ENCODE measurements at places on chromosomes 3 and 15.
A peak's percentile ranks its signal among the peaks of the same experiment; 100 is the strongest.

DNA sequence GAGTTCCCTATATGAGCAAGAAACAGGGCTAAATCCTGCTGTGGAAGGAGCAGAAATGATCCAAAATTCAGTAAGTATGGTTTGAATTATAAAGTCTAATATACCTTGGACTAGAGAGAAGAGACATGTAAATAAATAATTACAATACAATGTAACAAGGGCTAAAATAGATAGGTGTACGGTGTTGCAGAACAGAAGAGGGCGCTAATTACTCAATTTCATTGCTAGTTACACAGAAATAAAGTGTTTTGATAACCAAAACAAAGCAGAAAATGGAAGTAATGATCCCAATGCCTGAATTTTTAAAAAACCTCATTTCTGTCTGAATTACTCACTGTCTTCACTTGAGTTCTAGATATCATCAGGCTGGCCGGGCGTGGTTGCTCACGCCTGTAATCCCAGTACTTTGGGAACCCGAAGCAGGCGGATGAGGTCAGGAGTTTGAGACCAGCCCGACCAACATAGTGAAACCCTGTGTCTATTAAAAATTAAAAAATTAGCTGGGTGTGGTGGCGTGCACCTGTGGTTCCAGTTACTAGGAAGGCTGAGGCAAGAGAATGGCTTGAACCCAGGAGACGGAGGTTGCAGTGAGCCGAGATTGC is 8.3 kb upstream of the PLCH1 start:
- DNase-seq = no peak

DNA sequence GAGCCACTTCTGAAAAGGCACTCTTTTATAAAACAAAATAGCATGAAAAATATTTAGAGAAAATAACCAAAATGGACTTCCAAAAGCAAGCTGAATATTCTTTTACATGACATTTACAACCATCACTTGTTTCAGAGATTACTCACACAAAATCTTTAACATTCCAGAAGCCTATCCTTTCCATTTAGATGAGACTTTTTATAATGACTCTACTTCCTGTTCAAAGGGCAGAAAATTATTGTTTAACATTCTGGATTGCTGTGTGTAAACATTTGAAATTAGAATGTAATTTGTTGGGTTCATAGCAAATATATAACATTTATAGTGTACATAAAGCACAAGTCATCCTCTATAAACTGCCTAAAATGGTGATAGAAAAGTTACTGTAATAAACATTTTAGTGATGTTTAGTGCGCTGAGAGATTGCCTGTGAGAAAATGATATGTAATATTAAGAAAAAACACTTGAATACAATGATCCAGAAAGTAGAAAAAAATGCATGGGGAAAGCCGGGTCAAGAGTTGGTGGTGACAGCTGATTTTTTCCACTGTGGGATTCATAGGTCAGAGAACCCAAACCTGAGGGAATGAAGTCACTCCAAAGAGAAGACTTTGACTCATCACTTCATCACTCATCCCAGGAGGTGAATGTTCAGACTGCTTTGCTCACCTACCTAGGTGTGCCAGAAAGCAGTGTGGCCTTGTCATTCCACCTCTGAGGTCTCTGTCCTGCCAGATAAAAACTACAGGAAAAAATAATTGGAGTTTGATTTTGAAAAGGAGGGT is 305.8 kb downstream of the ARPP21 start:
- DNase-seq = no peak

DNA sequence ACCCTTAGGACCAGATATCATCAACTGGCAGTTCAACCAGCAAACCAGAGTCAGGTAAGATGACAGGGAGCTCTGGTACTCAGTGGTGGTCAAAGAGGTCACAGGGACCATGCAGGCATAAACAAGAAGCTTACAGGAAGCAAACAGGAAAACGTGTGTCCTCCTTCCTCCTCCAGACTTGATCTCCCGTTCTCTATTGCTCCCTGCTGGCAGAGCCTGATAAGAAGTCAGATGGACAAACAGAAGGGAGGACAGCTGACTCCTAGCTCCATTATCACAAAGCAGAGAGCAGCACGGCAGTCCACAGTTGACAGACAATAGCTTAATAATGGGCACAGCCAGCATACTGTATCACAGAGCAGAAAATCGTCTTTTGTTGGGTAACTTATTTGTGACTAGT is 156.5 kb upstream of the SLC2A2 start:
- no peak for DNase-seq

DNA sequence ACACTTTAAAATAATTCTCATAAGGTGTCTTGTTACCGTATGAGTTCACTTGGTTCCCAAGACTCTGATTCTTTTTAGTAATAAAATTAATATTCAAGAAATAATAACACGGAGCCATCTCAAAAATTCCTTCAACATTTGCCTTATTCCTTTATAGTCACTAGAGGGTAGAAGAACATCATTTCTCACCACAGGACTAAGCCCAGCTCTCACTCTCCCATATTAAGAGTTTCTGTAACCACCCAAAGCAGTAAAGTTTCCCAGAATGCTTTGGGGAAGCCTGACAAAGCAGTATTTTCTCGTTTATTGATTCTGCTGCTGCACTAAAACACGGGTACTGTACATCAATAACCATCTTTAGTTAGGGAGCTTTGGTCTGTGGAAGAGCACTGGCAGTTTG is 114.9 kb downstream of the MCTP2 start:
- DNase-seq = no peak

- DNase-seq = no peak
Measured at GRCh38 chr15:89893027-89893426, 767 bp downstream of the AP3S2 start.

GRCh38 chr3:129046037-129046731 is 14.4 kb upstream of the GP9 start:
- no peak for DNase-seq

- no peak for DNase-seq
Measured at GRCh38 chr15:49313650-49314049, 109.4 kb upstream of the FGF7 start.

DNA sequence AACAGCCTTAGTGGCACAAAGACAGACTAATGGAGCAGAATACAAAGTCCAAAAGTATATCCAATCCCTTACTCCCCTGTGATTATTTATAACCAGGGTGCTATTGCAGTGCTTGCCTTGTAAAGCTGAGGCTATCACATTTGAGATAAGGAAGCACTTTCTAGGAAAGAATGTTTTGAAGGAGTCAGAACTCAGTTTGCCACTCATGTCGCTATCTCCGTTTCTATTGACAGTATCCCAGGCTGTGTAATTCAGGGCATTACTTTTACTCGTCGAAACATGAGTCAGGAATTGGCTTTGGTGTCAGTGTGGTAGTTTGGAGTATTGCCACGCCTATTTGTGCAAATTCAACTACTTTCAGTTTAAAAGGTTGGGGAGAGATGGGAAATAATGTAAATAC is 78.4 kb downstream of the FBXL2 start:
- DNase-seq = no peak

DNA sequence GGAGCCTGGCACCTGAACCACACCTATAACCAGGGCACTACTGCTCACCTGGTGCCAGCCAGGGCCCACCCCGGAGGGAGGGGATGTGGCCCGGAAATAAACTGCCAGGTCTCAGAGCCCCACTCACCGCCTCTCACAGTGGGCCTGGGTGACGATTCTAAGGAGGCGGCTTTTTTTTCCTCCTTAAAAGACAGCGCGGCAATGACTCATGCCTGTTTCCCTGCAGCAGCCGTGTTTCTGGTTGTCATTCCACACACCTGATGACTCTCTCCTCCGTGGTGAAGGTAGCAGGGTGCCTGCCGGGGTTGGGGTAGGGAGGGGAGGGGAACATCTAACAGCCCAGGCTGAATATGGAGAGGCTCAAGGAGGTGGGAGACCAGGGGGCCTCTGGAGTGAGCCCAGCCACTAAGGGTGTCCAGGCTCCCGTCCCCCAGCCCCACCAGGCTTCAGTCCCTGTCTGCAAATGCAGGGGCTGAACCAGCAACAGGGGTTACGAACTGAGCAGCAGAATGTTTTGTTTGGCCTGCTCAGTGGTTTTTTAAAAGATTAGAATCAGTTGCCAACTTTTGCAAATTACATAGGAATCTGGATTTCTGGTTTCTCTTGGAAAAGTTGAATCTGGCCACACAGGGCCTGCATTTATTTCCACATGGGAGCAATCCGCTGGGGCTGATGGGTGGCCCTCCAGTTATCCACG is 127.3 kb upstream of the LINGO1 start:
- DNase-seq = no peak

DNA sequence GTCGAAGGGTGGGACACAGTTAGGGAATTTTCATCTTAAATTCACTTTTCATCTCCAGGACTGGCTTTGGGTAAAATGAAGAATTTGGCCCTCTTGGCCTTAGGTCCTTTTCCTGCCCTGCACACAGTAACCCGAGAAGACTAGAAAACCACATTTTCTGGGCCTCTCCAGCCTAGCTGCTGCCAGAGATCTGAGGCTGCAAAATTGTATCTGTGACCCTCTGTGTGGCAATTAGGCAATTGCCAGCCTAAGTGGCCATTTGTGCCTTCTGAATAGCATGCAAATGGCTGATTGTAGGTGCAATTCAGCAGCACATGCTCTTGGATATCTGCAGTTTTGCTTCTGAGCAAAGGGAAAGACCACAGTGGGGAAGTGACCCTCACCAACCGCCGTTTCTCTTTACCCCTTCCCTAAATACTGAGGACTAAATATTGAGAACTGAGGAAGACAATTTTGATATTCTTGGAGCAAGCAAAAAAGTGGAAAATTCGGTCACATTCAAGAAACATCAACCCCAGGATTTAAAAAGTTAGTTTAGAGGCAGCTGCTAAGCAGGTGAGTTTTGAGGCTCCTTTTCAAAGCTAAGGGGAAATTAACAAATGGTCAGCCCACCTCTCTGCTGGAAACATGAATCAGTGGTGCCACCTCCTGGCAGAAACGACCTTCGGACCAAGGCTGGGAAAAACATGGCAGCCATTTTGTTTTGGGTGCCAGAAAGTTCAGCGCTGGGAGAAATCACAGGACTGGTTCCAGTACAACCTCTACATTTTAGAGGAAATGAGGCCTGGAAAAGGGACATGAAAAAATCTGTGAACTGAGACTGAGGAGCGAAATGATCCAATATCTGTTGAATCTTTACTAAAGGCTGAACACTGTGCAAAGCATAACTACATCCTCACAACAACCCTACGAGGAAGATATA is 56.6 kb upstream of the PRTG start:
- peak; percentile 31 for DNase-seq

DNA sequence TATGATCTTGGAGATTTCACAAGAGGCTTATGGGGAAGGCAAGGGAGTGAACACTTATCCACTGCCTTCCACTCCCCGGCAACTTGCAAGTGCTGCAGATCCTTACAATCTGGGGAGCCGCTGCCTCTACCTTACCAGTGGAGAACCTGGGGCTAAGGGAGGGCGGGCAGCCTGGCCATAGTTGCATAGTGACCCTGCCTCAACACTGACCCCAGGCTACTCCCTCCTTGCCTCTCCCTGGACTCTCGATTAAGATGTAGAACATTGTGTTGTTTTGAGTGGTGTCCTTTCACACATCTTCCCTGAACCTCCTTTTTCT is 30.6 kb downstream of the SLC6A11 start:
- no peak for DNase-seq

GRCh38 chr15:90598031-90598577 is 68.4 kb downstream of the CRTC3 start:
- no peak for DNase-seq

GRCh38 chr3:194312743-194313281 is 38.3 kb downstream of the CPN2 start:
- DNase-seq = no peak

- no peak for DNase-seq
Measured at GRCh38 chr15:76973362-76973743, 21.6 kb upstream of the PSTPIP1 start.

All from NCI-H524 treated with DMSO at 0.1 percent for 48 hours (cell line).